ENCODE measurements at places on chromosomes 3 and 15.
A peak's percentile ranks its signal among the peaks of the same experiment; 100 is the strongest.

- no peak for DNase-seq
These were observed 60.3 kb downstream of the CMSS1 start for GRCh38 chr3:99878005-99878404.

- no peak for DNase-seq
These were observed 57.6 kb downstream of the AAGAB start for GRCh38 chr15:67196672-67197363.

DNA sequence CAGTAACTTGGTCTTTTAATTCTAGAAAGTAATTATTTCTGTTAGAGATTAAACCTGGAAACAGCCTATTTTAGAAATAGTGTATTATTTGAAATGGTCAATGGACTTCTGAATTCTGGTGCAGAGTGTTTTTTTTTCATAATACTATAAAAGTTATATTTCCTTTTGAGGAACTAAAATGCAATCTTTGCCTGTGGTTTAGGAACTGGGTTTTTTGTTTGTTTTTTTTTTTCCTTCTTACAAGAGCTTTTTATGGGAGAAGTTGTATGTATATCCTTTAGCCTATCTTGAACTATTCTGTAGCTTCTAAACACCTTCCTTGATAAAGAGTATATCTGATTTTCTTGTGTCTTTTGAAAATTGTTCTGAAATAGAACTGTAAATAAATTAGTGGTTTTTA, 88.3 kb downstream of the ARIH1 start:
- no peak for DNase-seq

GRCh38 chr15:28942571-28942970, 56.8 kb downstream of the APBA2 start:
- no peak for DNase-seq

- no peak for DNase-seq
These were observed 51.9 kb upstream of the PPP4R2 start for GRCh38 chr3:72944696-72945095.

GRCh38 chr15:53658255-53658654, 101.2 kb downstream of the WDR72 start:
- peak; percentile 76 for DNase-seq

- DNase-seq = no peak
These were observed 44.1 kb downstream of the RARB start for GRCh38 chr3:25472153-25472552.

DNA sequence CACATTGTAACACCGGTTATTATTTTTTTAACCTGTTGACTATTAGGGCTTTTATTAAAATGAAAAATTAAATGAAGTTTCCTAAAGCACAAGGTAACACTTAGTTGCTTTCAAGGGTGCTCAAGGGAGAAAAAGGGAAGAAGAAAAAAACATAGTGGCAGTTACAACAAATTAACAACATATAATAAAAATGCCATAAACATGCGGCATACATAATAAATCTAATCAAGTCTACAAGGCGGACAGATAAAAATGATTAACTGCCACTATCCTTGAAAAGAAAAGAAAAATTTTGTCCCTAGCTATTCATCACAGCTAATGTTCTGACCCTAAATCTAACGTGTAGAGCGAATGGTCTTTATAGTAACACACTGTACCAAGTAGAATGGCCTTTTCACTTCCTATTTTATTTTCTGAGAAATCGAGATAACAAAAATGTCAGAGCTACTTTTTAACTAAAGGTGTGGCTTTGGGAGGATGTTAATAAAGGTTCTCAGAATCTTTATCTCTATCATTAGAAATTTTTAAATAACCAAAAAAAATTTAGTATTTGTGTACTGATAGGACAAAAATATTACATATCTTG, 194.9 kb downstream of the FOXP1 start:
- DNase-seq = no peak

GRCh38 chr3:166322391-166322790, 485.2 kb upstream of the BCHE start:
- DNase-seq = no peak

- DNase-seq = no peak
These were observed 91.8 kb downstream of the ATP10A start for GRCh38 chr15:25771338-25771706.

GRCh38 chr15:100220058-100220768, 121.6 kb downstream of the ADAMTS17 start:
- DNase-seq = no peak

DNA sequence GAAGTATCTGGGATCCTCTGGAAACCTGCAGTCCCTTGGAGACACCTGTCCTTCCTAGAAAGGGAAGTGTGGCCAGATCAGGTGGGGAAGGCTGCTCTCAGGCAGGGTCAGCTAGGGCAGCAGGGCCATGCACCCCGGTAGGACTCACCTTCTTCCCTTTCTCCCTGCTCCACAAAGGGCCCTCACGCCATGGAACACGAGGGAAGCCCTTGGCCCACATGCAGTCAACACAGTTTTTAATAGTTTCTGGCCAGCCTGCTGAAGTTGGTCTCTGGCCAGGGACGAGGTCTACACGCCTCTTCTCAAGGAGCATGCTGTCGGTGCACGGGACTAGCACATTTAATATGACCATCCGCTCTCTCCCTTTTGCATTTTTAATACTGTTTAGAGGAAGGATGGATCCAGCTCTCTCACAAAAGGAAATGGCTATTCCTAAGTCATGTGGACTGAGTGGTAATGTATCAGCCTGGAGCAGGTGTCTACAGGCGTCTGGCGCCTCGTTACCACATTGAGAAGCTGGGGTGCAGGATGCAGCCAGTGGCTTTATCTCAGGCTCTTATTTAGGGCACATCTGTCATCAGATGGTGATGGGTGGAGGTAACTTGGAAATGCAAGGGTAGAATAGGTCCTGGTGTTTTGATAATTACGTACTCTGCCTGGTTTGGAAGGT, 153.9 kb downstream of the KLF13 start:
- DNase-seq = no peak

DNA sequence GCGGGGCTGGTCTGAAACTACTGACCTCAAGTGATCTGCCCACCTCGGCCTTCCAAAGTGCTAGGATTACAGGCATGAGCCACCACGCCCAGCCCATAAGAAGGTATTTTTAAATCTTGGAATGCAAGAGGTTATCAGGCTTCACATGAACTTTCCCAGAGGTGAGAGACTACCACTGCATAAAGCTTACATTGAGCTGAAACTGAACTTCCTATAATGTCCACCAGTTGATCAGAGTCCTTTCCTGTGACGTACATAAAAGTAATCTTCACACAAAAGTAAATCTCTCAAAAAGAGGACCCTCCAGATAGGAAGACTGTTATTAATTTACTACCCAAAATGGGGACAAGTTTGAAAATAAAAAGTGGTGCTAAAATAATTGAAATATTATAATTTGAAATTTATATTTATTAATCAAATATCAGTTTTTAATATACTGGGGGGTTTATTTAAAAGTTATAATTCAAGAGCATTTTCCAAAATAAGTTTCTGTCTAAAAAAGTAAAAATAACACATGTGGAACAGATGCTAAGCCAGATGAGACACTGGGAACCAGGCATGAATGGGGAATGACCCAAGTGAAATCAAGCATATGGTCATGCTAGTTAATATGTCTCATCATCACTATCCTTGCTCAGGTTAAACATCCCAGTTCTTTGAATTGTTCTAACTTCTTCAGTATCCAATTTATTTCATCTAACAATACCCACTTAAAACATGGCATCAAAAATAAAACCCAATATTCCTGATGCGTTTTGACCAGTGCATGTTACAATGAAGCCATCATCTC, 269.9 kb upstream of the UBE2E2 start:
- no peak for DNase-seq

DNA sequence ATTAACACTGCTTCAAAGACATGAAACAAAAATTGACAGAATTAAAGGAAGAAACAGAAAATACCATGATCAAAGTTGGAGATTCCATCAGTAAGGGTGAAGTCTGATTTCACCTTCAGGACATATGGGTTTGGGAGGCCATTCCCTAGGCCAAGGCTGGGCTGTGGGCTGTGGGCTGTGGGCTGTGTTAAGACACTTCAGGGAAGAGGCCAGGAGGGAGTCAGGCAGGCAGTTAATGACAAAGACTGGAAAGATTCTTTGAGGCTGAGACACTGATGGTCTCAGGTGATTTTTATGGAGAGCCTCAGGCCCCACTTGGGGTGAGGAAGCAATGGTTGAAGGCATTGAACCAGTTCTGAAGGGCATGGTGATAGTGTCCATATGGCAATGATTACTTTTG, 57.5 kb downstream of the MAGEF1 start:
- DNase-seq = no peak

DNA sequence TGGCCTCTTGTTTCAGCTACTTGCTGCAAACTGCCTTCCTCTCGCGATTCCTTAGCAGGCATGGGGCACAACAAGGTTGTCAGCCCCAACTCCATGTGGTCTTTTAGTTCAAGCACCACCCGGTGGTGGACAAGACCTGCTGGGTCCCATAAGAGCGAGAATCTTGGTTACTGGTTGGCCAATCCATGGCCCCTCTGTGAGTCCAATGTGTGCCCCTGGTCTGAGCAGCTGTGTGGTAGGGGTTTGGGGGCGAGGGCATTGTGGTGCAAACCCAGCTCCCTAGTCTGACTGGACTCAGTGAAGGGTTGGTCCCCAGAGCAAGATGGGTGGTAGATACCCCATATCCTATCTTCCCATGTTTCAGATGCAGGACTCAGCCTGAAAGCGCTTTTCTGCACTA, 48.8 kb downstream of the MESD start:
- DNase-seq = no peak

DNA sequence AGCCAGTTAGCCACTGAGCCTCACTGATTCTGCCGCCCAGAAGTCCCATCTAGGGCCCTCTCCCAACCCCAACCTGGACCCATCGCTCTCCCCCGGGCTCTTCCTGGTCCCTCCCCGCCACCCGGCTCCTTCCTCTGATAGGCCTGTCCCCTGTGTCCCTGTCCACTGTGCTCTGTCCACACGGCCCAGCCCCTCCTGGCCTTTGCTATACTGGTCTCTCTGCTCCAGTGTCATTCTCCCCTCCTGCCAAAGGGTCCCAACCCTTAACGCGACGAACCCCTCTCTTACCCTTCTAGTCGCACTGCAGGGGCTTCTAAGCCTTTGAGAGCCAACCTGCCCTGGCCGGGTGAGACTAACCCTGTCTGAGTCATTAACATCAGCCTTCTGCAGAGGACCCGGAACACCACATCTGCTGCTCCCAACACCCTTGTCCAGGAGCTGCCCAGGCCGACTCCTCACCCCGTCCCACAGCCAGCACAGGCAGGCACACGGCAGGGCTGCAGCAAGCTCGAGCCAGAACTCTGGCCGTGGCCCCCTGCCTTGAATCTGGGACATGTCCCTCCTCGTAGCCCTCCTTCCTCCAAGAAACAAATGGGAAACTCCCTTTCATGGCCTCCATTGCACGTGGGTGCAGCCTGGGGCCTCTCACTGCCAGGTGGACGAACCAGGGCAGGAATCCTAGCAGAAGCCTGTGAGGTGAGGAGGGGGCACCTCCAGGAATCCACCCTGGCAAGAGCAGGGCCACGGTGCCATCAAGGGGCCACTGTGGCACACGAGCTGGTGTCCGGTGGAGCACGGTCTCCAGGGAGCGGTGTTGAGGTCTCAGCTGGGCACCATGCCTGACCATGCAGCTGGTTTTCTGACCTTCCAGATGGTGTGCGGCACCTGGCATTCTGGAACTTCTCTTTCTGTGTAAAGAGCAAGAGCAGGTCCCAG, 140.9 kb upstream of the IQSEC1 start:
- no peak for DNase-seq

DNA sequence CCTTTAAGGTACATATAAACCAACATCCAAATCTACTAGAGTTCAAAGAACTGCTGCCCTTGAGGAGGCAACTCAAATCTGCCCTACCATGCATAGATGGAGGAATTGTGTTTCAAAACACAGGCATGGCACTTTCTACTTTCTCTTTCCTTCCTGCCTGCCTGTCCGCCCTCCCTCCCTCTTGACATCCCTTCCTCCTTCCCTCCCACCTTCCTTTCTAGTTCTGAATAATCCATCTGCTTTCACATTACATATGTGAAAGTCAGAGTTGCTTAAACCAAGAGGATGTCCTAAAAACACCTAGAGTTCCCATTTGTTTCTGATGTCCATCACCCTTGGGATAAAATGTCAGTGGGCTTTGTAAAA, 537.6 kb downstream of the FOXP1 start:
- DNase-seq = no peak

- DNase-seq = no peak
These were observed 531.3 kb upstream of the UBE2E2 start for GRCh38 chr3:22671848-22672247.

GRCh38 chr15:63551400-63551799, 45.8 kb upstream of the FBXL22 start:
- DNase-seq = no peak
